ENCODE measurements at places on chromosomes 2 and 18.

DNA sequence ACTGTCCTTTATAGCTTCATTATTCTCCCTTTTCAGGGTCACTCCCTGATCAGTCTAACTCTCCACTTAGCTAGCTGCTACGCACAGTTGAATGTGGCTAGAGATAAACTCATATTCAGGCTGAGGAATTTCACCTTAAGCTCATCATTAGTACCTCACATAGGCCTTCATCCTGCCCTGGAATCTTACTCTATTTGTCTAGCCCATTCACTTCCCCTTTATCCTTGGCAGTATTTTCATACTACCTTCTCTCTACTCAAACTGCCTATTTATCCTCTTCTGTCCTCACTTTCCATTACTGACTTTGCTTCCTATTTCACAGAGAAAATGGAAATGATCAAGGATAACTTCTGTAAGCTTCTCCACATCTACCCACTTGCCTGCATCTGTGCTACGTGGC, 10.6 kb upstream of the DSC2 start:
- DNase-seq = no peak

- peak; percentile 75 for DNase-seq
Observed at GRCh38 chr2:112803691-112804521, 19.6 kb upstream of the IL1A start.

- DNase-seq = no peak
Observed at GRCh38 chr2:30721241-30721640, 86.0 kb downstream of the CAPN13 start.

- DNase-seq = peak; percentile 25
Observed at GRCh38 chr2:190318931-190319554, 583 bp downstream of the HIBCH start.

- no peak for DNase-seq
Observed at GRCh38 chr2:8976442-8977259, 26.8 kb downstream of the MBOAT2 start.
